GOT3 (cell line): ENCODE measurements at places on chromosomes 12 and 14.

DNA sequence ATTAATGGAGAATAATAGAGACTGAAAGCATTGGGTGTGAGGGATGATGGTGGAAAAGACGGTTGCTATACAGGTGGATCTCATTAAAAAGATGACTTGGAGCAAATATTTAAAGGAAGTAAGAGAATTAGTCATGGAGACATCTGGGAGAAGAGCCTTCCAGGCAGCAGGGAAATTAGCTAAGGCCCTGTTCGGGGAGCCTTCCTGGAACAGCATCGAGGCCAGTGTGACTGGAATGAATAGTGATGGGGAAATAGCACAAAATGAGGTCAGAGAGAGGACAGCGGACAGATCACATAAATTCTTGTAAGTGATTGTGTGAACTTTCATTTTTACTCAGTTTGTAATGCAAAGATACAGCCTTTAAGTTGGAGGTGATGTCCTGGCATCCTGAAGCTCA, 842.3 kb downstream of the SLC6A15 start:
- DNase-seq, result no peak

DNA sequence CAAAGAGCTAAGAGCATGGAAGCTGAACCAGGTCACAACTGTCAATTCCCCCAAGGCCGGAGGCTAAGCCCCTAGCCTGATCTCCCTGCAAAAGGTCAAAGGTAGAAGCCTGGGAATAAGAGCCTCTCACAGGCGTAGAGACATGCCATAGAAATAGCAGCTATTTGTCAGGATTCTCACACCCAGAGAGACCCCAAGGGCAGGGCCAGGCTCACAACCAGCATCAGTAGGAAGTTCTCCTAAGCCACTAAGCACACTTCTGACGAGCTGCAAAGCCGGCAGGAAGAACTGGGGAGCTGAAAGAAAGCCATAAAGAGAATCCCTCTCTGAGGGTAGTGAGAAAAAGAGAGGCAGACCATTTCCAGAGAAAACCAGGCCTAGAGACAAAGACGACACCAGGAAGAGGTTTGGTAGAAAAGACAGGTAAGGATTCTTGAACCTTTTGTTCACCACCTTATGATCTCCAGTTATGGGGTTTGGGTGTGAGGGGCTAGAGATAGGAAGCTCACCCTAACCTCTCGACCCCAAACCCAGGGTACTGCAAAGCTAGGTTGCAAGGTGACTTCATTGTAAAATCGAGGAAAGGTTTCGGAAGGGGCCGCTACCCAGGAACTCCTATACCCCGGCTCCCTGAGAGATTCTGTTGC, 1.0 kb downstream of the SMARCC2 start:
- DNase-seq, result no peak

DNA sequence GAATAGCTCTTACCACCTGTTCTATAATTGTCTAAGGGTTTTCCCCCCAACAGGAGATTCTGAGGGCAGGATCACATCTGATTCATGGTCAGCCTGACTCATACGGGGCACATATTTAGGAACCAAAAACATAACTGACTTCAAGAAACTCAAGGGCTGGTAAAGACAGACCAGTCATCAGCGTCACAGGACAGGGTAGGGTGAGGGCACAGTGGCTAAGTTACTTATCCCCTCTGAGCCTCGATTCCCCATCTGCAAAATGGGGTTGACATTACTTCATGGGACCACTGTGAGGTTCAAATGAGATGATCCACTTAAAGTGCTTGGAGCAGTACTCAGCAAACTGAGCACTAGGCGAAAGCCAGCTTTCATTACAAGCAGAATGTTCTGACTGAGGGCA, 606 bp downstream of the CINP start:
- DNase-seq, result no peak

DNA sequence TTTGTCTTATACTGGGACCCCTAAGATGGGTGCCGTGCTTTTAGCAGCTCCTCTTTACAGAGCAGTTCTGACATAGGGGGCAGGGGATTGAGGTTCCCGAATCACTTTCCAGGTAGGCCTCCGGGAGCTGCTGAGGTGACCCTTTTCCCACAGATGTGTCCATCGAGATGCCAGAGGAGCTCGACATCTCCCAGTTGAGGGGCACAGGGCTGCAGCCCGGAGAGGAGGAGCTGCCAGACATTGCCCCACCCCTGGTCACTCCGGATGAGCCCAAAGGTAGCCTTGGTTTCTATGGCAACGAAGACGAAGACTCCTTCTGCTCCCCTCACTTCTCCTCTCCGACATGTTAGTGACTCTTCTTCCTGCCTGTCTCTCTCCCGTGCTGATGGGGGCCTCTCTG, 4.3 kb upstream of the TPI1 start:
- no peak for DNase-seq

- no peak for DNase-seq
Measured at GRCh38 chr14:23539248-23540140, 12.1 kb downstream of the ZFHX2 start.

DNA sequence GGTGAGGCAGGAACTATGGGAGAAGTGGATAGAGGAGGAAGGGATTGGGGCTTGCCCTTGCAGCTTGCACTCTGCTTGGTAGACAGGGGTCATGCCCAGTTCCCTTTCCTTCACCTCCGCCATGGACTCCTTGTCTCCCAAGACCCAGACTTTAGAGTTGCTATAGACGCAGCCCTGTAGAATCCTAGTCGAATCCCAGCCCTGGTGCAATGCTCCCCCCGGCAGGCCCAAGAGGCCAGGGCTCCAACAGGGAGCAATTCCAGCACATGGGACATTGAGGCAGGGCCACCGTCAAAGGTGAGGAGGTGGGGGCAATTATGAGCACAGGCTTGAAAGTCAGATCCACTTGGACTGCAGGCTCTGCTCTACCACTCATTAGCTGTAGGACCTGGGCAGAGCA, 29.5 kb upstream of the BCDIN3D start:
- no peak for DNase-seq

DNA sequence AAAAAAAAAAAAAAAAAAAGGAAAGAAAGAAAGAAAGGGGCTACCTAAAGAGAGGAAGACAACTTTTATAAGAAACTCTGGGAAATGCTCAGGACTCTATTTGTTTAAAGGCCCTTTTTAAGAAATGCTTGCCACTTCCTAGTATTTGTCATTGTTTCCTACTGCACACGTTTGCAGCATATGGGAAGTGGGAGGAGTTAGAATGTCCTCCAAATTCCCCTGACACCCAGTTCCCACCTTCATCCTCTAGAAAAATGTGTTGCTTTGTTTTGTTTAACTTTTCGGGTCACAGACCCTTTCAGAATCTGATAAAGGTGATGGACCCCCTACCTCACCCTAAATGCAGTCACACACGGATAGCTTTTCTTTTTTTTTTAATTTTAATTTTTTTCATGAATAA, 40.8 kb downstream of the NINJ2 start:
- DNase-seq, result no peak

GRCh38 chr12:42961395-42961794, 371.8 kb upstream of the PRICKLE1 start:
- DNase-seq, result no peak

DNA sequence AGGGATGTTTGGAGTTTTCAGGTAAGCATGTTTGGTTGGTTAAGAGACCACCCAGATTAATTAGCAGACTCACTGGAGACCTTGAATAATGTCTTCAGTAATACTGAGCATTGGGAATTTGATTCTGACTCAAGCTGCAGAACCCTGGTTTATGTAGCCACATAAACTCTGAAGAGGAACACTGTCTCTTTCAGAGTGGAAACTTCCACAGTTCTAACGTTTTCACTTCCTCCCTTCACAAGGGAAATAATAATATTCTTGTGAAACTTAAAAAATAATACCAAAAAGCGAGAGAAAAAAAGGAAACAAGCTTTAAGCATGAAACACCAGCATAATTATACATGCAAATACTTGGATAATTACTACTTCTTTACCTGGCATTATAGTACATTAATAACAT, 40.0 kb upstream of the ST8SIA1 start:
- DNase-seq, result no peak

- no peak for DNase-seq
Measured at GRCh38 chr14:61564618-61565091, 130.7 kb upstream of the HIF1A start.

DNA sequence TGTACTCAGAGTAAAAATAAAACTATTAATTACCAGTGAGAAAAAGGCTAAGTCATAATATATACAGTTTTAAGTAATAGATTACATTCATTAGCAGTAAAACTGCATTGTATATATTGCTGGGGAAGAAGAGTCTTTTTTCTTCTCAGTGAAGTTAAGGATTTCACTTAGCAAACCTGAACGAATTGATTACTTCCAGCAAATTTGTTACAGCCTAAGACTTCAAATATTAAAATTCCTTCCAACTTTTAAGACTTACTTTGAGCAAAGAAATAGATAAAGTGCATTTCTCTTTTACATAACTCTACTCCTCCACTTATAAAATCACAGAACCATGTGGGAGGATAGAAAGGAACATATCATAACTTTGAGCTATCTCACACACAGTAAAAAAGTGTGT, 43.3 kb downstream of the PIK3C2G start:
- DNase-seq, result no peak

DNA sequence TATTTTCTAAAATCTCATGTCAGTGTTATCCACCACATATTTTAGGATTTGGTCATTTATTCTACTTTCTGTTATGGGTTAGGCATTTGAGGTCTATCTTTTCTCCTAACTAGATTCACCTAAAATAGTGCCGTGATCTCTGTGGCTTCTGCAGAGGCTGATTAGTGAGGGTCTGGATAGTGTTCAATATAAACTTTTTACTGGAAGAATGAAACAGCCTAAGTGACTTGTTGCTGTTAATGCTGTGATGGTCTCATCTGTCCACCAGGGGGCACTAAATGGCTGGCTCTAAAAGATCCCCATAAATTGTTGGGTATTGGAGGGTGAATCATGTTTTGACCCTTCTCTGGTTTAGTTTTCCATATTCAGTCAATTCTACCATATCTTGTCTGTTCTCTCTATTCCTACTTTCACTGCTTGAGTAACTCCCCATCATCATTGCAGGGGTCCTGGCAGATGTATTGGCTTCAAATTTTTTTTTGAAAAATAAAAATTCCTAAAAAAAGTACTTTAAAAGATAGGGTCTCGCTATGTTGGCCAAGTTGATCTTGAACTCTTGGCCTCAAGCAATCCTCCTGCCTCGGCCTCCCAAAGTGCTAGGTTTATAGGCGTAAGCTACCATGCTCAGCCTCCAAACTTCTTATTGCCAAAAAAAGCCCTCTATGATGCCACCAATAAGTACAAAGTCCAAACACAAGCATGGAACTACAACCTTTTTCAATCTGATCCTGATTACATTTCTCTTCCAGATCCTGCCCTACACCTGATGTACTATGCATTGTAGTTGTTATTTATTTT, 6.9 kb downstream of the PABPN1 start:
- DNase-seq, result no peak

- no peak for DNase-seq
Measured at GRCh38 chr14:95519699-95520098, 3.2 kb upstream of the SYNE3 start.
